ENCODE measurements at places on chromosomes 3 and 15.
A peak's percentile ranks its signal among the peaks of the same experiment; 100 is the strongest.

GRCh38 chr3:152375546-152375945, 106.8 kb downstream of the MBNL1 start:
- no peak for DNase-seq

- no peak for DNase-seq
Measured at GRCh38 chr3:141334627-141335250, 33.6 kb upstream of the ZBTB38 start.

DNA sequence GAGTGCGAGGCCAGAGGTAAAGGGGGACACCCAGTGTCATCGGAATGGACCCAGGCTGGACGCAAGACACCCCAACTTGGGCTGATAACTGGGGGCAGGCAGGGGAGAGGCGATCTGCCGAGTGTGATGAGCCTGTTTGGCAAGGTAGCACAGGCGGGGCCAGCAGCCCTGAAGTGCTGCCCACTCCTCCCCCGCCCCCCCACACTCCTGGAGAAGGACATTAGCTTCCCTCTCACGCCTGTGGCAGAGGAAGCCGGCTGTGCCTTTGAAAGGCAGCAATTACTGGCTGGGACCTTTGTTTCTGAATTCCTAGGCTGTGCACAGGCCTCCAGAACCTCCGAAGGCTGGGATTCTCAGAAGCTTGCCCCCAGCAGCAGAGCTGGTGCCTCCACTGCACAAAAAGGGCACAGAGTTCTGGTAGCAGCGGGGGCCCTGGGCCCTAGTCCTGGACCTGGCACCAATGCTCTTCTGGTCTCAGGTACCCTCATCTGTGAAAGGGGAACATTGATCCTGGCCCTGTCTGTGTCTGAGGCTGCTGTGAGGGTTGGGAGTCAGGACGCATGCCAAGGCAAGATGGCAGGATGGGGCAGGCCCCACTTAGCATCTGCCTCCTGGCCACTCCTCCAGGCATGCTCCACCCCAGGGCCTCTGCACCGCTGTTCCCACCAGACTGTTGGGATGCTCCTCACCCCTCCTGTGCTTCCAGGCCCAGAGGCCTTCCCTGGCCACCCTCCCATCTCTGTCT, 28.6 kb downstream of the IQSEC1 start:
- no peak for DNase-seq

GRCh38 chr15:58532126-58532525, 100.3 kb downstream of the LIPC start:
- no peak for DNase-seq

GRCh38 chr3:18389108-18389733, 35.9 kb downstream of the SATB1 start:
- DNase-seq, result peak; percentile 1

- peak; percentile 97 for DNase-seq
Measured at GRCh38 chr15:58203537-58203936, 65.4 kb downstream of the AQP9 start.

GRCh38 chr15:93683651-93684050, 547.7 kb upstream of the MCTP2 start:
- no peak for DNase-seq

DNA sequence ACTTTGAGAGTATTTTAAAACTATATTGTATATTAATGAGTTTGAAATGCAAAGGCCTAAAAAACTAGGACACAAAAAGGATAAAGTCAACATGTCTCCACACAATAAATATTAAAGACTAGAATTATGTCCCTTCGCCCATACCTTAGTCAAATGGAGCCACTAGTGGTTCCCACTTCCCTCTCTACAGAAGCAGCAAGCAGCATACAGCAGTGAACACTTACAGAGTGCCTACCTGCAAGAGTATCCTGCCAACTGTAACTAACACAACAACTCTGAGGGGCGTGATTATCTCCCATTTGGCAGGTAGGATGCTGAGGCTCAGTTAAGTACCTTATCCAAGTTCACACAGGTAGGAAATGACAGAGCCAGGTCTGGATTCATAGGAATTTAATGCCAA, 17.2 kb downstream of the DYNC1LI1 start:
- no peak for DNase-seq

GRCh38 chr3:103349760-103350159, 914.9 kb downstream of the ZPLD1 start:
- DNase-seq, result no peak

GRCh38 chr3:119810018-119810435, 28.1 kb downstream of the NR1I2 start:
- DNase-seq, result no peak

DNA sequence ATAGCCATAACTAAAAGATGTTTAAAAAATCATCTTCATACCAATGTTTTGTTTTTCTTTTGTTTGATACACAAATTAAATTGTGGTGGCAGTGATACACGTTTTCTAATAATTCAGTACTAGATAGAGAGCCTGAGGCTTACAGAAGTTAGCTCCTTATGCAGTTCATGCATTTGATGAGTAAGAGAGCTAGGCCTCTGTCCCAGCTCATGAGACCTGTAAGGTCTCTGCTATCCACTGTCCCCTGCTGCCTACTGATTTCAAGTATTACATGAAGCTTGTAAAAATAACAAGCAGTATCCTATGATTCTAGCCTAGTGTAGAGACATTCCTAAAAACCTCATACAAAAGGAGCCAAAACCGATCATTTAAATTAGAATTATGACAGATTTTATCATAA, 144.5 kb downstream of the MBNL1 start:
- DNase-seq, result no peak

GRCh38 chr3:171168086-171168485, 141.6 kb upstream of the SLC2A2 start:
- DNase-seq, result peak; percentile 29

GRCh38 chr3:182651461-182651860, 141.8 kb upstream of the ATP11B start:
- DNase-seq, result no peak

GRCh38 chr15:65044724-65045481, at the start of gene SLC51B:
TSS of gene SLC51B (plus strand) at chr15:65045387. CDS start at chr15:65050005, 4,618 bp downstream.
- DNase-seq, result no peak

DNA sequence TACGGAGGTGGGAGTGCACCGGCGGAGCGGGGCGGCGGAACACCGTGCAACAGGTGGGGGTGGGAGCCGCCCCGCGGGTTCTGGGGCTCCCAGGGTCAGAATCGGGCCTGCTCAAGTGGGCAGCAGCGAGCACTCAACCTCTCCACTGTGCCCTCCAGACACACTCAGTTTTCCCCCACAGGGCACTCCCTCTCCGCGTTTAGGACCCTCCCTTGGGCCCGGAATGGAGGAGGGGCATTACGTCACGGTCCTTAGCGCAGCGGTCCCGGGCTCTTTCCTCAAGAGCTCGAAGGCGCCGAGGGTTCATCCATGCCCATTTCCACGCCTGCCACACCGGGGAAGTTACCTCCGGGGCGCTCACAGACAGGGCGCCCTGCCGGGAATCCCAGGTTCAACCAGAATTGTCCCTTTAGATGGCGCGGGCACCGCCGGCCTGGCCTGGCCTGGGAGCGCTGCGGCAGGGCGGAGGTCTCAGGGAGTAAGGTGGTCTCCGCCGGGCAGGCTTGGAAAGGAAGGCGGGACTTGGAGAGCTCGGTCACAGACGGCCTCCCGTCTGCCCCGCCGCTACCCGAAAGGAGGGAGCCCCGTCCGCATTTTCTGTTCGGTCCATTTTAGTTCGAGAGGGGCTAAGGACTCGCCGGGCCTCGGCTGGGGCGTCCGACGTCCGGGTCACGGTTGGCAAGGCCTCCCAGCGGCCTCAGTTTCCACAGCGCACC, 5.1 kb downstream of the RNU6-1 start:
- DNase-seq, result no peak

DNA sequence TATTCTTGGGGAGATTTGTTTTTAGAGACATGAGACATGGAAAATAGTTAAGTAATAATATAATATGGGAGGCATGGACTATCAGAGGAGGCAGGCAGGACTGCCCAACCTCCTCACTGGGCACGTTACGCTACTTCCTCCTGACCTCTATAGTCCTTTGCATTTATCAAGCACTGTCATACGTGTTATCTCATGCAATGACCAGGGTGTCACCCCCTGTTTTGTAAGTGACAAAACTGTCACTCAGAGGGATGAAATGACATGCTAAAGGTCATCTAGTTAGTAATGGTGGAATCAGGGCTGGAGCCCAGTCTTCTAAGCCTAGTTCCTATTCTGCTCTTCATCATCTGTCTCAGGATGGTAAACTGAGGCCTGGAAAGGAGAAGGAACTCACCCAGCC, 66.7 kb downstream of the ST6GAL1 start:
- no peak for DNase-seq

DNA sequence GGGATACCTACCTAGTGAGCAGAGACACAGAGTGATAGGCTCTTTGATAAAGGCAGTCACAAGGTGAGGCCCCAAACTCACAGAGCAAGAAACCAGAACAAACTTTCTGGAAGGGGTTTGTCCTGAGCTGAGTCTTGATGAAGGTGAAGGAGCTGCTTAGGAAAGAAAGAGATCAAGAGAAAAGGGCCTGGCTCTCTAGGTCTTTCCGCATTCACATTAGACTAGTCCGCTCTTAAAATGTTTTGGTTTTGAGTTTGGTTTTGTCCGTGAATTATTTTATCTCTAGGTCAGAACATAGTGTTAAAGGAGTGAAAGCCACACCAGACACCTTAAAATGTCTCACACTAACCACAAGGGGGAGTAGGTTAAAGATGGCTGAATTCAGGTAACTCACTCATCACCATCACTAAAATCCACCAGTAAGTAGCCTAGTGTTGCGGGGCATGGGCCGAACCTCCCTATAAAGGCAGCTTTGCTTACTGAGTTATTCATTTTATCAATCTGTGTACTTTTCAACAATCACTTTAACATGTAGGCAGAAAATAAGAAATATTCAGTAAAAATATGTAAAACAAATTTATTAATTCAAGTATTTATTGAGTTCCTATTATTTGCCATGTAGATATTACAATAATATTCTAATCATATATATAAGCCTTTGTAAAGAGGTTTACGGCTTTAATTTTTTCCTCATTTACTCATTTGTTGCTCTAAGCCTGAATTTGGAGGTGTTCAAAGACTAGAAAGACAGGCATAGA, 121.5 kb upstream of the TSC22D2 start:
- DNase-seq, result no peak

GRCh38 chr3:11306817-11307589, 34.8 kb downstream of the ATG7 start:
- DNase-seq, result no peak

GRCh38 chr3:150451329-150452048, 43.4 kb downstream of the TSC22D2 start:
- no peak for DNase-seq

DNA sequence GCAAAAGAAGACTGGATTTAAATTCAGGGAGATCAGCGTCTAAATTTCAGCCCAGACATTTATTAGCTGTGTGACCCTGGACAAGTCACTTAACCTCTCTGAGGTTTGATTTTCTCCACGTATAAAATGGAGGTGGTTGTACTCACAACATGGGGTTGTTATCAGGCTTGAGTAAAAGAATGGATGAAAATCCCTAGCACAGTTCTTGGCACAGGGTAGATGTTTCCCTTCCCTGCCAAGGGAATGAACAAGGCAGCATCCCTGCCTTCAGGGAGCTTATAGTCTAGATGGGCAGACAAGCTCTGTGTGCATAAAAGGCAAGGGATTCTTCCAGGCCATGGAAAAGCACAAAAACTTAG, 50.2 kb upstream of the MRPS22 start:
- no peak for DNase-seq

DNA sequence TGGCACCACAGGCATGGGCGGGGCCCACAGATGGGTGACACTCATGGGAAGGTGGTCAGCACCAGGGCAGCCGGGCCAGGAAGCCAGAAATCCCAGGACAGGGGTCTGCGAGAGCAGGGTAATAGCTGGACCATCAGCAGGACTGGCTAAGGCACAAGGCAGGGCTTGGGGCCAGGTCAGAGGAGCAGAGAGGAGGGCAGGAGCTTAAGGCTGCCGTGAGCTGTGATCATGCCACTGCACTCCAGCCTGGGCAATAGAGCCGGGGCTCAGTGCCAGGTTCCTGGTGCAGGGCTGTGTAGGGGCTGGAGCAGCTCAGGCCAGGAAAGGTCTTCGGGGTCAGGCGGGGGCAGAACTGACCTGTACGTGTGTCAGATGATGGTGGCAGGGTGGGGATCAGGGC, 64.2 kb upstream of the LINGO1 start:
- DNase-seq, result no peak

GRCh38 chr3:106341087-106341486, 472.3 kb upstream of the CBLB start:
- no peak for DNase-seq

GRCh38 chr3:16978234-16978920, 93.6 kb downstream of the PLCL2 start:
- no peak for DNase-seq

DNA sequence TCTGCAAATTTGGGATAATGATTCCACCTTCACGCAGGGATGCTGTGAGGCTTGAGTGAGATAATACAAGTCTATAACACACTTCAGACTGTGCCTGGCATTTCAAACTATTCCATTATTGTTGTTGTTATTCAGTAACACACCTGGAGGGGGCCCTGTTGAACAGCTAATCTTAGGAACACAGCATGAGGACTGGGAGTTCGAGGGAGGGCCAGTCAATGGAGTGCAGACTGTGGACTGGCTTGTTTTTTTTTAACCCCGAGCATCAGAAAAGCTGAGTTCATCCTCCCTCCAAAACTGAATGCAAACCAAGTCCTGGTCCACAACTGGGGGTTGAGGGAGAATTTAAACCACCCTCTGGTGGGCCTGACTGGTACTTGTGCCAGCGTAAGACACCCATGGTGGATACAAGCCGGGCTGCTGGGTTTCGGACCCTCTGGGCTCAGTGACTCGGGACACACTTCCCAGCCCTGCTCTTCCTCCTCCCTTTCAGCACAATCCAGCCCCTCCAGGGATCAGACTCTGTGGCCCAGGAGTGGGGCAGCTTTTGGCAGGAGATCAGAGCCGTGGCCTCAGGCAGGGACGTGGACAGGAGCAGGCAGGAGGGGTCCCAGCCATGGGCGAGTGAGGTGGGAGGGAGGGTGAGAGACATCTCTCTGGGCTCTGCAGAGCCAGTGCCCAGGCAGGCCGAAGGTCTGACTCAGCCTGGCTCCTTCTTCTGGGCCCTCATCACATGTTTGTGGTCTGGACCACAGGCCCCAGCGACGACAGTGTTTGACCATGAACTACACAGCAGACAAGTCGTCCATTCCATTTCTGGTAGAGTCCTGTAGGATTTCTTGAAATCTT, 36.3 kb upstream of the MEX3B start:
- DNase-seq, result peak; percentile 71

DNA sequence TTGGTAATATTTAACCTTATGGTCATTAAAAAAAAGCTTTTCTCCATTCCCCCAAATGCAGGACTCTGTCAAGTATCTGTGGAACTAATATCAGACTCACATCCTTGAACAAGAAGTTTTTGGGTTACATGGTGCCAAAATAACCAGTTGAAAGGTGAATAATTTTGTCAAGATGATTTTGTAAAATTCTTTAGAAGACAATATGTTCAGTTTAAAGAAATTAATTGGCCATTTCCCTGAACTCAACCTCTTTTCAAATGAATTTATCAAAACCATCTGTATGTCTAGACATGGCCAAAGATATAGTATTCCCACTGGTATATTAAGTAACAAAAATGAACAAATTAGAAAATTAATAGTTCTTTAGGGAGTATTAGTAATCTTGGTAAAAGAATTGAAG, 280.5 kb downstream of the MBNL1 start:
- DNase-seq, result no peak

GRCh38 chr3:146517684-146518435, 26.5 kb downstream of the PLSCR1 start:
- no peak for DNase-seq

- DNase-seq, result no peak
Measured at GRCh38 chr3:48503401-48504050, 448 bp downstream of the SHISA5 start.

All from GM04504 (cell line).